Mesenteric fat pad (tissue), 1 donor: ENCODE measurements at places on chromosomes 2 and 18. TPM values are rescaled to one million over a fixed set of nuclear protein-coding genes. Genes with fewer than 3 reads are reported as not detected.
A peak's percentile ranks its signal among the peaks of the same experiment; 100 is the strongest.

- DNase-seq, result no peak
Observed at GRCh38 chr2:104841744-104842143, 12.2 kb upstream of the POU3F3 start.

GRCh38 chr2:19815746-19816145, 86.0 kb downstream of the TTC32 start:
- DNase-seq, result no peak

GRCh38 chr2:28360718-28361293, 31.9 kb upstream of the FOSL2 start:
- no peak for DNase-seq

- no peak for DNase-seq
Observed at GRCh38 chr2:216044883-216045486, 31.6 kb upstream of the MREG start.

DNA sequence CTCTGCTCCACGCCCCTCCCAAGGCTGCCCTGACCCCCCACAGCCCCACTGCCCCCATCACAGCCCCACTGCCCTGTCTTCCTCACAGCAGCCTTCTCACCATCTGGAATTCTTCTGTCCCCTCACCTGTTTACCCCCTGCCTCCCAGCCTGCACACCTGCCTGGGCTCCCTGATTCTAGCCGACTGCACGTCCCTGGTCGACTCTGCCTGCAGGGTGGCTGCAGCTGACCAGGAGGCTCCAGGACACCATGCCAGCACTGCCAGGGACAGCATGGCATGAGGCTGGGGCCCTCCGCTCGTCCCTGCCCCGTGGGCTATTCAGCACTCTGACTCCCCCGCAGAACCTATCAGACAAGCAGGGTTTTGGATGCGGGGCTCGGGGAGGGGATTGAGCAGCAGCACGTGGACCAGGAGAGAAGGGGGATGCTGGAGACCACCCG, 254.1 kb downstream of the HDAC4 start:
- DNase-seq, result no peak

GRCh38 chr2:60838481-60838880, 42.9 kb upstream of the REL start:
- DNase-seq, result no peak

DNA sequence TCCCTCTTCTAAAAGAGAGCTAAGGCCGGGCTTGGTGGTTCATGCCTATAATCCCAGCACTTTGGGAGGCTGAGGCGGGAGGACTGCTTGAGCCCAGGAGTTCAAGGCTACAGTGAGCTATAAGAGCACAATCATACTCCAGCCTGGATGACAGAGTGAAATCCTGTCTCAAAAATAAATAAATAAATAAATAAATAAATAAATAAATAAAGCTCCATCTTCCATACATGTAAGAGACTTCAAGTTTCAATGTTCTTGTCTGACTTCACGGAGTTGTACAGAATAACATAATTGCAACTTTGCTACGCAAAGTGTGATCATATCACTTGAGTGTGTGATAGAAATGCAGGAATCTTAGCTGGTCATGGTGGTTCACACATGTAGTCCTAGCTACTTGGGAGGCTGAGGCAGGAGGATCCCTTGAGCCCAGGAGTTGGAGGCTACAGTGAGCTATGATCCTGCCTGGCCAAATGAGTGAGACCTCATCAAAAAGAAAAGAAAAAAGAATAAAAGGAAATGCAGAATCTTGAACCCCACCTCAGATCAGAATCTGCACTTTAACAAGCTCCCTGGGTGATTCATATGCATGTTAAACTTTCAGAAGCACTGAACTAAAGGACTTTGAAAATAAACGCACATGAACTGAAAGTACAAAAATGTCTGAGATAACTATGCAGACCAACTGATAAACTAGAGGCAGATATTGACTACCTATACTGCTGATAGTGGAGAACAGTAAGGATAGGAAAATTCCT, 123.7 kb upstream of the SP3 start:
- DNase-seq, result no peak

- DNase-seq, result no peak
Observed at GRCh38 chr2:166373105-166373504, 2.6 kb downstream of the SCN9A start.

DNA sequence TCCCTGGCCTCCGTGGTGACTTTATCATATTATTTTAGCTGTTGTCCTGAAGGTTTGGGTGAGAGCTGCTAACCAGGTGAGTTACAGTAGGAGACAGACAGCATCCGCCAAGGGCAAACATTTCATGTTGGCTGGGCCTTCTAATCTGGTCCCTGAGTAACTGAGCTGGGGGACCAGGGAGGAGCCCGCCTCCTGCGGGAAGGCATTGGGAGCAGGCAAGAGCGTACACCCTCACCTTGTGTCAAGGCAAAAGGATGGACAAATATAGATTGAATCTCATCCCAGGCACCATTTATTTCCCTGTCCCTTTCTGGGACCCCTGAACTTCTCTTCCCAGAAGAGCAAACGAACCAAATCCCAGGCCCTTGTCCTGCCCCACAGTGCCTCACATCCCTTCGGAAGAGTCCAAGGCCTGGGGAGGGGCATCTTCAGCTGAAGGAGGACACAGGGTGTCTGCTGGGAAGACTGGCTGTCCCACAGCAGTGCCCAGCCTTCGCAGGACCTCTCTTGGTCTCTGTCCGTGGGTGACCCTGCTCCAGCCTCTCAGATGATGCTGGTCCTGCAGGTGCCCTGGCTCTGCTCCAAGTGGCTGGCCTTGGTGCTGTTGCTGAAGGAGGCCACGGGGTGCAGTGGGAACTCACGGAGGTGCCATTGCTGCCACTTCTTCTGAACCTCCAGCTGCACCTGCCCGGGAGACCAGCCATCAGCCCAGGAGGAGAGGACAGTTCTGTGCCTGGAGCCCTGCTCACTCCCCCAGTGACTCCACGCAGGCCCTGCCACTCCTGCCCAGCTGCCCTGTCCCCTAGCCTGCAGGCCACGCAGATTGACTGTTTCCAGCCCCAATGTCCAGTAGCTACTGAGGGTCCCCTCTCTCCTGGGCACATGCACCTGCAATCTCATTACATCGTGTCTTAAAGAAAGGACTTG, 8.2 kb downstream of the TMEM37 start:
- peak; percentile 85 for DNase-seq

Gene NR4A2
- 67.7 TPM for total RNA-seq

Gene HMSD
- not detected for total RNA-seq

Gene CYS1
- total RNA-seq, result 0.80 TPM

Gene ERFE
- 1.5 TPM for total RNA-seq

Gene SOWAHC
- 14.7 TPM for total RNA-seq

Gene MEP1B
- 0.42 TPM for total RNA-seq

Gene TBR1
- not detected for total RNA-seq

Gene AMMECR1L
- total RNA-seq, result 22.0 TPM
